COR-L47 (cell line): ENCODE measurements at places on chromosomes 2 and 18.

DNA sequence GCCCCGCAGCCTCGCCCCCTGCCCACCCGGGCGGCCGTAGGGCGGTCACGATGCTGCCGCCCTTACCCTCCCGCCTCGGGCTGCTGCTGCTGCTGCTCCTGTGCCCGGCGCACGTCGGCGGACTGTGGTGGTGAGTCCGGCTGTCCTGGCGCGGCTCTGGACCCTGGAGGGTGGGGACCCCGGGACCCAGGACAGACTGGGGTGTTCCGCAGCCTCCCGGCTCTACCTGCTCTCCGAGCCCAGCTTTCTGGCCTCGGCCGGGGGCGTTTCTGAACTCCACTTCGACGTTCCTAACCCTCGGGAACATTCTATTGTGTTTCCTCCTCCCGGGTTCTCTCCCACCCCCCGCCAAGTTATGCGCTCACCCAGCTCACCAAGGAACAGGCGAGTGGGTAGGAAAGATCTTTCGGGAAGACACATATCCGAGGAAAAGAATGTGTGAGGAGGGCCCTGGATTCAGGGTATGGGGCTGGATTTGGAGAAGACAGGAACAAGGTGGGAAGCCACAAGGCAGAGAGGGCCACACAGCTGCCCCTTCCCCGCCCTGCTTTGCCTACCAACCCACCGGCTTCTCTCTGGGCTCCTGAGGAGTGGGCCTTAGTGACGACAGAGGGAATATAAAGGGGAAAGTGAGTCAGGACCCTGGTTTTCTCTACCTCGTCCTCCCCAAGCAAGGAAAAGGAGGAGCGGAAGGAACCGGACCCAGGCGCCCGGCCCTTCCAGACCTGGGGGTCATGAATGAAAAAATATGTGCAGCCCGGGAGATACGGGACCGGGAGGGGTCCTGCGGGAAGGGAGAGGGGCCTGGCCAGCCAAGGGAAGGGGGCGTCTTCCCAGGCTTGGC lies 605 bp downstream of the WNT6 start:
- DNase-seq: no peak

DNA sequence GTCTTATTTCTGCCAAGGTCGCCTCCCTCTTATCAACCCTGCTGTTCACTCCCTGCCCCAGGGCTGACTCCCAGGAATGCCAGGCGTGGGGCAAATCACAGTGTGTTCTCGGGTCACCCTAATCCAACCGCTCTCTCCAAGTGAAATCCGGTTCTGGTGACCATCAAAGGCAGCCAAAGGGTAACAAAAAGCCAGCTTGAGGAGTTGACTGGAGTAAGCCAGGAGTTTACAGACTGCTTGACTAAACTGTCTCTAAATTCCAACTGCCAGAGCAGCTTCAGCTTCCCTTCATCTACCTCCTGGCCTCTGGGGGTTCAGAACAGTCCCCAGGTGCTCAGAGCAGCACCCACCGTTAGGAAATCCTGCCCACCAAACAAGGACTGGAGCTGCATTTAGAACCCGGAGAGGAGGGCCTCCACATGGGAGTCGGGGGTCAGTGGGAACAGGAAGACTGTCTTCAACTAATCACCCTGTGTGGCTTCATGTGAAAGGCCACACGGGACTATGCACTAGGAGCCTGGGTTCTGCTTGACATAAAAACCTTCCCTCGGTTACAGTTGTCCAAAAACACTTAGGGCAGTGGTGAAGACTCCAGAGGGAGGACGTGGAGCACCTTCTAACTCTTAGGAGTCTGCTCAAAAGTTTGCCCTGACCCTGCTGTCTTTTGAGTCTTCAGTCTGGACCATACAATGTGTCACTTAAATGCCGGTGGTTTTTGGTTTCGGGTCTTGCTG lies 24.2 kb upstream of the MCFD2 start:
- no peak for DNase-seq

DNA sequence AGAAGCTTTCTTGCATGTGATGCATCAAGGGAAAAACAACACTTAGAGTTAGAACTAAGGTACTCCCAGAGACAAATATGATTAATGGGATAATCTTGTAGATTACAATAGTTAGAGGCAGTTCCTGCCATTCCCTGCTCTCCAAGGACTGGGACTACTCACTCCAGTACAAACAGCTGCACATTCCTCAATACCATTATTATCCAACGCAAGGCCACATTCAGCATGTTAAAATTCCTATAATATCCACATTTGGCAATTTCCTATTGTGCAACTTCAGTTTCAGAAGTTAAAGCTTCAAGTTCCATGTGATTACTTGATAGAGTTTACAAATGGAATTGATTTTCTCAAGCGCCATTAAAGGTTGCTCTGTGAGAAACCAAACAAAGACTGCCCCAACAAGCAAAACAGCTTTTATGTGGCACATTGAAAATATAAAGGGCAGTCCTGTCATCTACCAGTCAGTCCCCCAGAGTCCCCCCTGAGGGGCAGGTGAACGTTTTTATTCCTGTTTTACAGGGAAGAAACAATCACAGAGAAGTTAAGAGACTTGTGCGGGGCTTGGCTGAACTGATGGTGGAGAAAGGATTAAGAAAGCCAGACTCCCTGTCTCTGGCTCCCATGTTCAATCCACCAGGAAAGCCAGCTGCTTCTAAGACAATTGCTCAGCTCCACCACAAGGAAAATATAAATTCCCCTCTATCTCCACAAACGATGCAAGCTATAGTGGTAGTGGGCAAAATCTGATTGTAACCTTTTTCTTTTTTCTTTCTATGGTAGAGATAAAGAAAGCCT lies 72.6 kb downstream of the TXNL1 start:
- no peak for DNase-seq

GRCh38 chr2:113878743-113879142 lies 11.1 kb upstream of the ACTR3 start:
- DNase-seq: peak; percentile 13

DNA sequence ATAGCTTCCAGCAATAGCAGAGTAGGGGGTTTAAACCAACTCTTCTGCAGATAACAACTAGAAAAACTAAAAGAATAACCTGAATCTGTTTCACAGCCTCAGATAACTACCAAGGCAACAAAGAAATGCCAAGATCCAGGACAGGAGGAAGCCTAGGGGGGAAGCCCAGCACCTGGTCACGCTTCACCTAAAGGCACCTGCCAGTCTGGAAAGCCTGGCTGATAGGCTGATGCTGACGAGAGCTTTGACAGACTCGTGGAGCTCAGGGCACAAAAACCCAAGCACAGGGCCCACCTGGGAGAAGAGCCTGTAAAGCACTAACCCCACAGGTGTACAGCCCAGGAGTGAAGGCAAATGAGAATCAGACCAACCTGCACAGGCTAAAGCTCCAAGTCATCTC lies 22.6 kb downstream of the EIPR1 start:
- DNase-seq: no peak

DNA sequence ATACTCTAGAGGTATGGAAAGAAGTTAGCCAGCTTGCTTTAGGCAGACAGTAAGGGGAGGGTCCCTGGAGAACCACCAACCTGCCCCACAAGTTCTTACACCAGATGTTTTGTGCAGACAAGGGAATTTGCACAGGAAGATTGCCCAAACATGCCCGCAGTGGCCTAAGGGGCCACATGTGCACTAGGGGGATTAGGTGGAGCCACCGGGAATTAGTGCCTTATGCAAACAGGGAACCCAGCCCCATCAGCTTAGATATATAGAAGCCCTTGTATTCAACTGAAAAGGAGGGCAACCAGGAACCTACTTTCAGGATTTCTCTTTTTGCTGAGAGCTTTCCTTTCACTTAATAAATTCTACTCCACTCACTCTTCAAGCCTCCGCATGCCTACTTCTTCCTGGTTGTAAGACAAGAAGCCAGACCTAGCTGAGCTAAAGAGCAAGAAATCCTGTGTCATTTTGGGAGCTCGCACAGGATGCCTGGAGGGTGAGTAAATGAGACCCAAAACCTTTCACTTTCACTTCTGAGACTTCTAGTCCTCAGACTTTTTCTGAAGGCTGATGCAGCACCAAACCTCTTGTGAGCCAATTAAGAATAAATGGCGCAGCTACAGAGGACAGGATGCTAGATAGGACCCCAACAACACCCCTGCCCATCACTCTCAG lies 146.3 kb downstream of the GCA start:
- DNase-seq: no peak

DNA sequence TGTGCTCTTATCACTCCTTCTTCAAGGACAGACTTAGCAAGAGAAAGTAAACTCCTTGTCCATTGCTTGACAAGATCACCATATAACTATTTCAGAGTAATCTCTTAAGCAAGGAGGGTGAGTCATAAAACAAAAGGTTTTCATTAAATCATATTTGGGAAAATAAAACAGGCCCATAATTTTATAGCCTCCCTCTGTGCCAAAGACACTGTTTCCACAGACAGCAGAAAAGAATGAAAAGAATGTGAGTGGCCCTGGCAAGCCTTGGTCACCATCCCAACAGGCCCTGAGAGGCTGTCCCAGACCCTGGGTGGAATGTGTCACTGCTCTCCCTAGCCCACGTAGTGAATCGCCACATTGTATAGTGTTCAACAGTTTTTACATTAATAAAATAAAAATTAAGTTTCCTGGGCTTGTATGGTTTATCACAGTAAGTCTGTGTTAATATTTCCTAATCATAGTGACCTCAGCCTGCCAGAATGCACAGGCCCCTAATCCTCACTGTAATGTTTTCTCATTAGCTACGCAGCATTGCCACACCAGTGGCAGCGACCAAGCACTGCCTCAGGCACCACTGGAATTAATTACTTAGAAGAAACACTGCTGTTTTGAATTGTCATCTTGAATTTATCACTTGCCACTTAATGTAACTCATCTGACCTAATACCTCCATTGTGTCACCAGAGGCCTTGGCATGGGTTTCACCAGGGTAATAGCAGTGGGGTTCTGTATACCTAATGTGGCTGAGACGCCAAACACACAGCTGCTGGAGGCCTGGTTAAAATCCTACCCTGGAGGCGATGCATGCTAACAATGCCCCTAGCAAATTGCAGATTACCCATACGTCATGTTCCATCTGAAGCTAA lies 401.9 kb downstream of the LNPK start:
- DNase-seq: no peak

DNA sequence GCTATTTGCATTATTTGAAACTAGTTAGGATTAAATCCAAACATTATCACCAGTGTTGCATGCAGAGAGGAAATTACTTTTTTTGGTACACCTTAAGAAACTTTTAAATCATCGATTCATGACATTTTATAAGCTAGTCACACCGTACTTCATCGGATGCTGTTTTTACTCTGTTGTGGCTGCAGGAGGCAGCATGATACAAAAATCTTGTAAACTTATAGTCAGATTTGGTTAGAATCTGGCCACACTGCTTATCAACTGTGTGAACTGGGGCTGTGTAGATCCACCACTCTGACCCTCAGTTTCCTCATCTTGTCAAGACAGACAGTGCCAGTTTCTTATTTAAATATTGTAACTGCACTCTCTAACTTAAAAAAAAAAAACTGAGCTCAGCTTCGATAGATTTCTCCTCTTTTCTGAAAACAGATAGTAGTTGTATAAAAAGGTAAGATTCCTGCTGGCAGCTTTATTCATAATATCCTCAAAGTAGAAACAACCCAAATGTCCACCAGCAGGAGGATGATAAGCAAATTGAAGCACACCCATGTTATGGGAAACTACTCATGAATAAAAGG lies 77.8 kb downstream of the RAPGEF4 start:
- DNase-seq: peak; percentile 20

GRCh38 chr2:231457101-231457500 lies 7.2 kb downstream of the NCL start:
- no peak for DNase-seq

DNA sequence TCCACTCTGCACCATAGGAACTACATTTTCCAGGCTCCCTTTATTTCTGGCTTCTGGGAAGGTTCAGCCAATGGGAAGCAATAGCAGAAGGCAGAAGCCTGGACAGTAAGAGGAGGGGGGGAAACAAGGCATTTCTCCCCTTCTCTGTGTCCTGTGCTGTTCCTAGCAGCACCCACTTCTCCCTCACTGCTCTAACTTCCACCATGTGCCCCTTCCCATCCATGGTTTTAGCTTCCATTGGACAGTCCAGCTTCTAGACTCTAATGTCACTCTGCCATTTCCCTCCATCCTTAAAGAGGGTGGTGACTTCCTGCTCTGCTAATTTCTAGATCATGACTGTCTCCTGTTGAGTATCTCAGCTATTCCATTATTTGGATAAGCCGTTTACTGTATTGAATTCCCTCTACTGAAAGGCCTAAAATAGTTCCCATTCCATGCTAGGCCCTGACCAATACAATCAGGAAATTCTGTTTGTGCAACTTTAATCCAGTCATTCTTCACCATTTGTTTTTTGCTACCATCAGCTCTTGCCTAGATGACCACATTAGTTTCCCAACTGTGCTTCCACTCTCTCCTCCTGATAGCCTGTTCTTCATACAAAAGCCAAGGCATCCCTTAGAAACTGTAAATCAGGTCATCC lies 20.8 kb upstream of the LYPD1 start:
- DNase-seq: no peak

DNA sequence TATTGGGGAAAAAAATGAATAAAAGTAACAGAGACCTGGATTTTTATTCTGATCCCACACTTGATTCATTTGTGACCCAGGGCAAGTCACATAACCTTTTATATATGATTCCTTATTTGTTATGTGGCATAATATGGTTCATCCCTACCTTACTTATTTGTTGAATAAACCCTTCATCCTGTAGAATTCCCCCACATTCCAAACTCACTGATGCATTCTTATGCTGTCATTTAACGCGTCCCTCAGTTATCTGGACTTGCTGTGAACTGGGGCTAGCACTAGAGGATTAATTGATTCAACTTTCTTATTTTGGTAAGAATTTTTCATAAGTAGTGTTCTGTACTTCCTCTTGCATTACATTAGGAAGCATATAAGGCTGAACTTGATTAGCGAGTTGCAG lies 384.7 kb upstream of the RAB12 start:
- no peak for DNase-seq

GRCh38 chr2:21288739-21289520 lies 165.2 kb downstream of the TDRD15 start:
- no peak for DNase-seq

- peak; percentile 64 for DNase-seq
These were observed 760 bp upstream of the CNOT11 start for GRCh38 chr2:101251844-101252407.

DNA sequence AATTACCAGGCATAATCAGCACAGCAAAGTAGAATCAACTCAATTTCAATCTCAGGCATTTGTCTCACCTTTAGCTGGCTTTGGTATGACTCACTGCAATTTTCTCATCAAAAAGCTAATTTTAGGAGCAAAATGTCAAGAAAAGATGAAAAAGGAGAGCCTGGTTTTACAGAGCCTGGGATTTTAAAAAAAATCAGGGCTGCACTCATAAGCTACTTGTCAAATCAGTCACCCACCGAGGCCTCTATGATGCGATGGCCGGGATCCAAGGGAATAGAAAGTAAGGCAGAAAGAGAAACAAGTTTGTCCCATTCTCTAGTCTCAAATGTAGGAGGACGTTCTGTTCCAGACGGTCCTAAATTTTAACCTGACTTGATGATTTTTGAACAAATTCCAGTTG lies 170.9 kb downstream of the SOCS6 start:
- no peak for DNase-seq

GRCh38 chr2:204019572-204020501 lies 83.3 kb downstream of the ICOS start:
- no peak for DNase-seq

DNA sequence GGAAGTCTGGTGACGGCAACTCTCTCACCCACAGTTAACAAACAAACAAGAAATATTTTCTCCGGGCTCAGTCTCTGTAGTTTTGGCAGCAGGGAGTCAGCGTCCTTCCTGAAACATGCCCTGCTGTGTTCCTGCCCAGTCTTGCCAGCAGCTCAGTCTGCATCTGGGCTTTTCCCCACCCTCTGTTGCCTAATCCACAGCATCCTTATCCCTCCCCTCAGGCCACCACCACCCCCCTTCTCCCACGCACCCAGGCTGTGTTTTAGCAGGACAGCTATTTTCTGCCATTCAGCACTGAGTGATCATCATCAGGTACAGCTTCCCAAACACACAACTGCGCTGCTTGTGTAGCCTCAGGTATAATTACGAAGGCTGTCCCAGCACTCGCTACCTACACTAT lies 168.2 kb downstream of the DPP10 start:
- peak; percentile 60 for DNase-seq
